ENCODE measurements at places on chromosomes 13 and 19.
A peak's percentile ranks its signal among the peaks of the same experiment; 100 is the strongest.

- no peak for DNase-seq
Observed at GRCh38 chr13:94063096-94063495, 416.4 kb downstream of the DCT start.

- DNase-seq = no peak
Observed at GRCh38 chr13:73179650-73180274, 121.0 kb downstream of the KLF5 start.

GRCh38 chr13:110070511-110071120 lies 236.3 kb downstream of the COL4A1 start:
- no peak for DNase-seq

DNA sequence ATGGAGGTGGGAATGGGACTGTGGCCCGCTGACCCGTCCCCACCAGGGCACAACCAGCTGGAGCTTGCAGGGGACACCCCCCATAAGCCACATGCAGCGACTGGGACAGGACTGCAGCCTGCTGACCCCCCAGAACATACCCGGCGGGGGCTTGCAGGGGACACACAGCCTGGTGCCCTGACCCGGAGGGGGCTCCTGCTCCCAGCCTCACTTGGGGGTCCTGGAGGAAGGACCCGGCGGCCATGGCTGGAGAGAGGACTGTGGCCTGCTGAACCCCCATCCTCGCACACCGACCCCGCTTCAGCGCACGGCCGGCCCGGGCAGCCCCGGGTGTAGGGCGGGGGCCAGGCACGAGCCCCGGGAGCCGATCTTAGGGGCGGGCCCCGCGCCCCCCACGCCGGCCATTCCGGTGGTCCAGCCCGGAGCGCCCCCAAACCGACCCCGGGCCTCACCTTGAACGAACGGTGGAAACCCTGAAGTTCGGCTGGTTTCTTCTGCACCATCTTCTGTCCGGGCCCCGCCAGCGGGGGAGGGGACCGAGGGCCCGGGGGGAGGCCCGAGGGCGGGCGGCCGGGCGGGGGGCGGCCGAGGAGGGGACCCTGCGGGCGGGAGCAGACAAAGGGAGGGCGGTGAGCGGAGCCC lies 574 bp downstream of the MKNK2 start:
- DNase-seq = no peak

DNA sequence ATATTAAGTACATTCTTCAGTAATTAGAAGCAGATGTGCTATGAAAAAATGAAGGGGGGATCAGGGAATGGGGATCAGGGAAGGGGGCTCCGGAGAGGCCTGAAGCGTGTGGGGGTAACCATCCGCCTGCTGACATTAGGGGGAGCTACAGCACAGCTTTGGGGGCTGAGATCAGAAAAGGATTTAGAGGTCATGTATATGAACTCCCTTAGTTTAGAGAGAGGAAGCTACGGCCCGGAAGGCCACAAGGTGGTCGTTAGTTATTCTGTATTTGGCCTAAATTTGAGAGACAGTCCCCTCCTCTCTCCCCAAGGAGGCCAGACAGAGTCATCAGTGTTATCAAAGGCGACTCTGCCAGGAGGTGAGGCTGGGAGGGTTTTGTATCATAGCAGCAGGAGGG lies 99.0 kb downstream of the TM9SF2 start:
- no peak for DNase-seq

GRCh38 chr19:11375143-11375948 lies 880 bp downstream of the SWSAP1 start:
- DNase-seq = peak; percentile 17

- no peak for DNase-seq
Observed at GRCh38 chr19:35248310-35249145, at the start of gene LSR. Gene LSR, plus strand, starts transcription at chr19:35249002. Its CDS starts 21 bp downstream, at chr19:35249023.

DNA sequence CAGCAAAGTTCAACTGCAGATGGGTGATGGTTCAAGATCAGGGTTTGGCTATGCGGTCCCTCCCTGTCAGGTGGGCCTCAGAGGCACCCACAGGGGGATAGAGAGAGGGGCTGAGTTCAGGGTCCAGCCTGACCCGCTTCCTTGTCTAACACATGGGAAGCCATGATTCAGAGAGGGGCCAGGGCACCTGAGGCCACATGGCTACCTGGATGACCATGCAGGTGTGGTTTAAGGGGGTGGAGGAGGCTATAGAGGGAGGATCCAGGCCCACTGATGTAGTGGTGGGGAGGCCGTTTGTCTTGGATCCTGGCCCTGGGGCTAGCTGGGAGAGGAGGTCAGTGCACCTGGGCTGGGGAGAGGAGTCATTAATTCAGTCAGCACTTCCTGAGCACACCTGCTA lies 56.7 kb downstream of the ZNF536 start:
- DNase-seq = no peak

DNA sequence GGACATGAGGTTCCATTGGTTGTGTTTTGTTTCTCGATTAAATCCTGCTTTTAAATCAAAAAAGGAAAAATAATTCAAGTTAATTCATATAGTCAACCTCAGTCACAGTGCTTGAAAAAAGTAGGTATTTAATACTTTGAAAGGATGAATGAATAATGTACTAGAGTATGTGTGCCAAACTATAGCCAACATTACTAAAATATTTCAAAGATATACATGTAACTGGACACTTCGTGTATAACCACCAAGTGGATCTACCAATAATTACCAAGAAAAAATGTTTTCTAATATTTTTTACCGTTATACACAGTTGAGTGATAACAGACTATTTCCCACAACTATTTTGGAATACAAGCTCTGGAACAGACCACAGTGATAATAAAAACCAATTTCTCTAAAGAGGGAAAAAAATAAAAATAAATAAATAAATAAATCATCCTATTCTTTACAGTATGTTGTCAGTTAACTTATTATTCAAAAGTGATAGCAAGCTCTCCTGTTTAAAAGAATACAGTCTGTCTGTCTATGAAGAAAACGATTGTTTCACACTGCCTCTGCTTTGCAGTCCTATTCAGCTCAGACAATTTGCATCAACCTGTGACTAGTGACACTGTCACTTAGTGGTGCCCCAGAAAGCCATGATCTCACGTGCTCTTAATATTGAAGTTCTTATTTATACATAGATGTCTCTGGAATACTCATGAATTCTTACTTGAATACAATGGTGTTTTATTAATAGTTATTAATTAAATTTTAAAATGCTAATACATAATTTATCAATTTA lies 58.2 kb downstream of the UBL3 start:
- DNase-seq = no peak

DNA sequence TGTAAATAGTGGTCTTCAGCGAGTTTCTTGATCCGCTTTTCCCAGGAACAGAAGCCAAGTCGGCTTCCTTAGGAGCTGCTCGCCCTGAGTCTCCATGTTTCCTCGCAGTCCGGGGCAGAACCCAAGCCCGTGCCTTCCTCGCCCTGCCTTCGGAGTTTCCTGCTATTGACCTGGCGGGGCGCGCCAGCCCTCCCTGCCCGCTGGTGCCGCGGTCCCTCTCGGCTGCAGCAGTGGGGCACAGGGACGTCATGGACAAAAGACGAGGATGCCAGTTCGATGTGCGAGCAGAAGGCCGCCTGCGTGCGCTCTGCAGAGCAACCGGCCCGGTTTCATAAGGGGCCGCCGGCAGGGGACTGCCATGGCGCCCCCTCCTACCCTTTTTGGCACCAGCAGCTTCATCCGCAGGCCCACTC lies 156.6 kb downstream of the TM9SF2 start:
- no peak for DNase-seq

DNA sequence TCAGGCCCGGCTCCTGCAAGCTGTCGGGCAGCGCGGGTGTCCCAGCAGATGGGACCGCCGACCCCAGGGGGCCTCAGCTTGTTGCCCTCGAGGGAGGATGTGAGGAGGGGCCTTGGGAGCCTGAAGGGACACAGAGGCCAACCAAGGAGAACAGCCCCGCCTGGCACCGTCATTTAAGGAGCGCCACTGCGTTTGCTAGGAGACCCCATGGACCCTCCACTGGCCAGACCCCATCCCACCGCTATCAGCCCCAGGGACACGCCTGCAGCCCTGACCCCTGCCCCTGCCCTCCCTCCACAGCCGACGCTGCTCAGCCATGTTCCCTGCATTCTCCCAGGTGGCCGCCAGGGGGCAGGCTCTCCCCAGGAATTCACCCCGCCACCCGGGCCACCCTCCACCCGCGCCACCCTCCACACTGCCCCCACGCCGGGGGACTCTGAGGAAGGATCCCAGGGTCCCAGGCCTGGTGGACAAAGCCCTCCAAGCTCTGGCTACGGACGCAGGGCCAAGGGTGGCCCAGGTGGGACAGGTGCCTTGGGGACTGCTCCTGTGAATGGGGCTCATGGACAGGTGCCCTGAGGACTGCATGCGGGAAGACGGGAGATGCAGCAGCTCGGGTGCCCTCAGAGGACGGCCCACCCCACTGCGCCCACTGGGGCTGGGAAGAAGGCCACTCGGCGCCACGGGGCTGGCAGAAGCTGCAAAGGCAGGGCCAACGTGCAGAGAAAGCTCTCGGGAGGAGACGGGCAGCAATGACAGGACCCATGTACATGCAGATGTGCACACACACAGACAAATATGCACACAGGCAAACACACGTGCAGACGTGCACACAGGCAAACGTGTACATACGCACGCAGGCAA lies 34.4 kb downstream of the PIP5K1C start:
- peak; percentile 56 for DNase-seq

GRCh38 chr13:47726394-47726793 lies 274.7 kb downstream of the SUCLA2 start:
- no peak for DNase-seq

DNA sequence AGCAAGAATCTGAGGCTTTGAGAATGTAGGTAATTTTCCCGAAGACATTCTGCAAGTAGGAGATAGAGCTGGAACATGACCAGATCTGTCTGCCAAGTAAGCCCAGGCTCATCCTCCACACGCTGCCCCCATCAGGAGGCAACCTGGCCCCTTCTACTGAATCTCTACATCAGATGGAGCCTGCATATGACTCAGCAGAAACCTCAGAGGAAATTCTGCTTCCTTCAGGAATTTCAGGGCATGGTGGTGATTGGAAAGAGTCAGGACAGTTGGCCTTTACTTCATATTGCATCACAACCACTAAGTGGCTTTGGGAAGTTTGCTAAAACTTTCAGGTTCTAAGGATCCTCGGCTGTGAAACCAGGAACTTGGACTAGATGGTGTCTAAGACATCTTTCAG lies 85.2 kb downstream of the LRRC63 start:
- DNase-seq = no peak

GRCh38 chr13:45490068-45490467 lies 25.3 kb downstream of the COG3 start:
- DNase-seq = no peak

- DNase-seq = no peak
Observed at GRCh38 chr13:33855371-33855895, 37.5 kb downstream of the RFC3 start.

All from stimulated activated CD8-positive, alpha-beta memory T cell treated with anti-CD3 and anti-CD28 coated beads, Interleukin-4, amount 100 ng/mL, for 1 hour (primary cell).